ENCODE measurements at places on chromosomes 7 and 10. TPM values are rescaled to one million over a fixed set of nuclear protein-coding genes. Genes with fewer than 3 reads are reported as not detected.

Gene PIK3AP1
- 0.40 TPM for total RNA-seq

Gene TRIM50
- total RNA-seq, result not detected

Gene AKR1C4
- not detected for total RNA-seq

Gene AEBP1
- 4.5 TPM for total RNA-seq

Gene TAS2R41
- total RNA-seq, result not detected

Measured in thoracic aorta endothelial cell (primary cell).